ENCODE measurements at places on chromosomes 3 and 15.

GRCh38 chr3:196275126-196275525, 12.4 kb downstream of the PCYT1A start:
- peak; percentile 20 for DNase-seq

DNA sequence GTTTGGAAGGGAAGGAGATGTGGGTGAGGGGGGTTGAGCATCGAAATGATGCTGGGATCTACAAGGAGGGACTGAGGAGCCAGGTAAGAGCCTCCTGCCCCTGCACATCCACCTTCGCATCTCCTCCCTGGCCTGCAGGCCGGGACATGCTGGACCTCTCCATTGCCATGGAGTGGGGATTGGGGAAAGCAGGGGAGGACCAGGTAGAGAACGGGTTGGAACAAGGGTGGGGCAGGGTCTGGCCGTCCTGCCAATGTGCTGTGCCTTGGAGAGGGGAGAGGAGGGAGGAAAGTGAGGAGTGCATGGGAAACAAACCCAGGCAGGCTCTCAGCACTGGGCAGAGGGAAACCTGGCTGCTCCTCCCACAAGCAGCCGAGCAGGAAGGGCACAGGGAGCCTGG, 10.6 kb downstream of the PLA2G4B start:
- DNase-seq: no peak

GRCh38 chr15:49468481-49468839, 45.4 kb downstream of the FGF7 start:
- peak; percentile 49 for DNase-seq

- DNase-seq: peak; percentile 67
Measured at GRCh38 chr15:65824031-65824743, 32.1 kb upstream of the DENND4A start.

DNA sequence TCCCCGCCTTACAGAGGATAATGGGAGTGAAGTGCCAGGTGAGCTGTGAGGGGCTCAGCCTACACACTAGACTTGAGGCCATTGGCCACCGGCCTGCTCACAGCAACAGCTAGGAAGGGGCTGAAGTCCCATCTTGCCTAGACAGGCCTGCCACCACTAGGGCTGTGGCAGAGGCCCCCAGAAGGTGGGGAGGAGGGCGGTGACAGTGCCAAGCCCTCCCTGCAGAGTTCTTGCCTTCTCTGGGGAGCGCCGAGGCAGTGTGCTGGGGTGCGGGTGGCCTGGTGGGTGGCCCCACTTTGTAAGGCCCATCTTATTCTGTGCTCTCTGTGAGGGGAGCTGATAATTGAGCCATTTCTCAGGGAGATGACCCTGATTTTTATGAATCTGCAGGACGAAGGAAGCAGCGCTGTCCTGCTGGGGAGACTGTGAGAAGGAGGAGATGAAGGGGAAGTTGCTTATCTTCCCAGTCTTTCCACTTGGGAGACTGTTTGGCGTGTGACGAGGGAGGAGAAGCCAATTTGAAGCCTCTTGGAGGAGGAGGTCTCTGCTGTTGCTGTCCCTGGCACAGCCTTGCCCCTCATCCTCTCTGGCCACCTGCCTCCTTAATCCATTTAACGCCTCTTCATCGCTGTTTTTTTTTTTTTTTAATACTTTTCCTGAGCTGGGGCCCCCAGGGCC, 104.3 kb downstream of the LINGO1 start:
- DNase-seq: no peak

DNA sequence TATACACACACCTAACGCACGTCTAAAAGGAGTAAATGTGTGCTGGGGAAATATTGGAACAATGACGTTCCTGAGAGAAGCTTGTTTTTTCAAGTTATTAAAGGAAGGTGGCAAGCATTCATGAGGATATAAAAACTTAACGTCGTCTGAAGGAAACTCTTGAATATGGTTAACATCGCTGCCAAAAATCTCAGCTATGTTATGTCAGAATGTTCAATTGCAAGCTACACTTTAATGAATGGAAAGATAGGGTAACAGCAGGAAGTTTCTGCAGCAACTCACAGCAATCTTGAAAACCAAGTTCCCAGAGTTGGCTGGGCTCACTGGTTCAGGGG, 54.3 kb upstream of the MEF2A start:
- peak; percentile 61 for DNase-seq

DNA sequence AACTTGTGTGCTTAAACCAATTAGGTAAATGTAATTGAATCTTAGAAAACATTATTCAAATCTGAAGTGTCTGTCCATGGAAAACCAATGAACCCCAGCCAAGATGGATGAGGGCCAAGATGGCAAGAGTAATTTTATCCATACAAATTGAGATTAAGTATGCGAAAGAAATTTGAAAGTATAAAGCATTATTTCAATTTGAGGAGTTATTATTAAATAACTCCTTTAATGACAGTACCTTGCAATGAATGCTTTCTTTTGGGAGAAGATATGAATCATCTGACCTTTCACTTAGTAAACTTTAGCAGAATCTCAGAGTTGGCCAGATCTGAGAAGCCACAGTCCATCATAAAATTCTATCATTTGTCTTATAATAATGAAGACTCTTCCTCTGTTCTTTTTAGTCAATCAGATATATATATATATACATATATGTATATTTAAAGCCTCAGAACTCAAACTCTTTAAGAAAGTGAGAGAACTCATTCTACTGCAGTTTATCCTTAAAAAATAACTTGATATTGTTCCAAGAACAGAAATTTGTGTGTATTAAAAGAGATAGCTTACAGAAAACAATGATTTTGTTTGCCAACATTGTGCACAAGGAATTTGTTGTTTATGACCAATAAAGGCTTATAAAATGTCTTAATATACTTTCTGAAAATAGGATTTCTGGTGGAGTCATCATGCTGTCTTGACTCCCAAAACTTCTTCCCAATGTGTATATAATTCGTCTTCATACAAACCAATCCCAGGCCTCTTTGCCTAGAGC, 434.8 kb upstream of the THBS1 start:
- DNase-seq: peak; percentile 75

- DNase-seq: no peak
Measured at GRCh38 chr15:70516408-70517193, 246.8 kb downstream of the UACA start.

GRCh38 chr15:29919380-29919881, 97.2 kb upstream of the TJP1 start:
- DNase-seq: no peak

DNA sequence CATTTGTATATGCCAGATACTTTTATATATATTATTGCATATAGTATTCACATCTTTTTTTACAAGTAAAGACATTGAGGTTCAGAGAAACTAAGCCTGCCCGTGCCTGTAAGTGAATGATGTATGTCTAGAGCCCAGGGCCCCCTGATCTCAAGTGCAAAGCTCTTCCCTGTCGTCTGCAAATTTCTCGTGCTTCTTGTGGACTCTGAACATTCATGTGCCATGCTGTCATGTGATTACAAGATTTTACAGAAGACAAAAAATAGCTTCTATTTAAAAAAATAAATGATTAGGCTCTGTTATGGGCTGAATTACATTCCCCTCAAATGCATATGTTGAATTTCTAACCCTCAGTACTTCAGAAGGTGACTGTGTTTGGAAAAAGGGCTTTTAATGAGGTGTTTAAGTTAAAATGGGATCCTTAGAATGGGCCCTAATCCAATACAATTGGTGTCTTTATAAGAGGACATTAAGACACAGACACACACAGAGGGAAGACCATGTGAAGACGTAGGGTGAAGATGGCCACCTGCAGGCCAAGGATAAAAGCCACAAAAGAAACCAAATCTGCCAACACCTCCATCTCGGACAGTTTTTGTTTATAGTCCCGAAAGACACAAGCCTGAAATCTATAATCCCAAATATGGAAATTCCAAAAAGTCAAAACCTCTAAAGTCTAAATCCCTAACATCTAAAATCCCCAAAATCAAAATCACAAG, 3.9 kb upstream of the MASP1 start:
- peak; percentile 45 for DNase-seq

- DNase-seq: no peak
Measured at GRCh38 chr15:86591994-86592735, 512.5 kb downstream of the AGBL1 start.

- DNase-seq: no peak
Measured at GRCh38 chr3:93911206-93911605, 62.5 kb downstream of the PROS1 start.

DNA sequence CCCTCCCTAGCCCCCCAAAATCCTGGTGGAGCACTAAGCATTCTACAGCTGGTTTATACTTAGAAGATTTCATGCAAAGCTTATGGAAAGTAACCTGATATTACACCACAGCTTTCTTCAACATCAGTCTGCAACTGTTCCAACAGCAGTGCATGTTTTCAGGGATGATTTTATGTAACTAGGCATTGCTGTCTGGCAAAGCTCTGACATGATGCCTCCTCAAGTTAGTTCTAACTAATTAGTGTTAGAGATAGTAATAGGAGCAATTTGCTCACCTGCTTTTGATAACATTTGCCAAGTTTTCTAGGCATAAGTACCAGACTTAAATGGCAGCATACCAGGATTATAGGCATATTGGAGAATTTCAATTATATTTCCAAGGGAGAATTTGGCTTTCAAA, 330.3 kb upstream of the SGO1 start:
- DNase-seq: no peak

DNA sequence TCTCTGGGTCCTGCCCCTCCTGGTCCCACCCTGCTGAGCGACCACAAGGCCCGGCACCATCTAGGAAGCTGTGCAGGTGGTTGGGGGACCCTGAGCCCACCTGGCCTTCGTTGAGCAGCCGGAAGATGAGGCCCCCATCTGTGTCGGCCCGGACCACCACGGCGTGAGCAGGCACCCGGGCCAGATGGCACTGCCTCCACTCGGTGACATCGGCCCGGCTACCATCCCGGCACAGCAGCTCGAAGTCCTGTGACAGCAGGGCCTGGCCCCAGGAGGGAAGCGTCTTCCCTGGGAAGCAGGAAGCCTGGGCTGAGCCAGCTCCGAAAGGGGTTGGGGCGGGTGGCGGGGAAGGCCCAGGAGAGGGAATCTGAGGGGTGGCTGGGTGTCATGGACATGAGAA, 12.6 kb downstream of the MELTF start:
- DNase-seq: no peak

GRCh38 chr3:181050738-181051137, 61.2 kb upstream of the DNAJC19 start:
- no peak for DNase-seq

DNA sequence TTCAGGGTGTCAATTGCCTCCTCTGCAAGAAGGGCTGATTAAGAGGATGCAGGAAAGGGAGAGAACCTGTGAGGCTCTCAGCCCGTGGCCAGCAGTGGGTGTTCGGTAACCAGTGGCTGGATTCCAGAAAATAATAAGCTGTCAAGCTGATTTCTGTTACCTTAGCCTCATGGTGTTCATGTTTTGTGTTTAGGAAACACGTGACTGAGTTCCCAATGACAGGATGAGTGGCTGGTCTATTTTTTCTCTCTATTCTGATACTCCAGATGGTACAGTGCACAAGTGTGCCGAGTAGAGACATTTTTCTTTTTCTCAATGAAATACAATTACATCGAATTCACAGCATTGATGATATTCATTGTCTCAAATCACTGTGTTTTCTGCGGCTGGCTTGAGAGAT, 43.6 kb downstream of the EDEM1 start:
- no peak for DNase-seq

DNA sequence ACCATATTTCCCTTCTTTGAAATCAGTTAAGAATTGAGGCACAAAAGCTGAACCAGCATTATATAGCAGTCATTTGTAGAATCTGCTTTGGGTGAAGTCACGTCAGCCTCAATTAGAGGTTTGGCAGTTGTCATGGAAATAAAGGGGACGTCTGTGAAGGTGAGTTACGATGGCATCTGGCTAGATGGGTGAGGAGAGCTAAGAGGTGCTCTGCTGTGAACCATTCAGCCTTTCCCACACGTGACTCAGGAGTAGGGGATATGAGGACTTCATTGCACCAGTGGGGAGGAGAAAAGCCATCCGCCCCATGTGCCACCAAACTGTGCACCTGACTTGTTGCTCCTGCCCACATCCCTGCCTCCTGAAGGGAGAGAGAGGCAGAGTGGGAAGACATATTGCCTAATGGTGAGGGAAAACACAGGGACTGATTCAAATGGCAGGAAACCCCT, 2.8 kb upstream of the C15orf40 start:
- DNase-seq: no peak

DNA sequence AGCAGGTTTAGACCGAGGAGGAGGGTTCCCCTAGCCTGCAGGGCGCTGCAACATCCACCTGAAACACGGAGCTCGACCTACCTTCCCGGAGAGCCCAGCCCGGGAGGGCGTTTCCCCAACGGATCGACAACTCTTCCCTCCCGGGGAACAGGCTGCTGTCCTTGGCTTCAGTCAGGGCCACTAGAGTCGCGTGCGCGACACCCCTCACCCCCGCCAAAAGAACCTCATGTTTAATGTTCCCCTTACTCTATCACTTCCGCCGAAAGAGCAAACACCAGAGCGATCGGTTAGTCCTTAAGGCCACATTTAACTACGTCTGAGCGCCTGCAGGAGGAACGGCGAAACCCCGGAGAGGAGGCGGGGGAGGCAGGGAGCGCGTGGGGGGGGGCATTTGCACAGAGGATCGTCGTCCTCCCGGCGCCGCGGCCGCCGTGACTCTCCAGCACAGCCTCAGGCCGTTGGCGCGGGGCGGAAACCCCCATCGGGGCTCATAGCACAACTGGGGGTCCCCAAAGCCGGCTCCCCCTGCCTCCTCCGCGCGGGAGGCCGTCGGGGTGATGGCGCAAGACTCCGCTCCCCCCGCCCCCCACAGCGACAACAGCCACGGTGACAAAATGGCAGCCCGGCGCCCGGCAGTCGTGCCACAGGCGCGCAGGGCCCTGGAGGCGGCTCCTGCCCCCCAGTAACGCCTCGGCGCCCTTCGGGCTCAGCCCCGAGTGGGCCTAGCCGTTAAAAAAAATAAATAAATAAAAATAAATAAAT, 3.2 kb downstream of the ANP32A start:
- peak; percentile 74 for DNase-seq

DNA sequence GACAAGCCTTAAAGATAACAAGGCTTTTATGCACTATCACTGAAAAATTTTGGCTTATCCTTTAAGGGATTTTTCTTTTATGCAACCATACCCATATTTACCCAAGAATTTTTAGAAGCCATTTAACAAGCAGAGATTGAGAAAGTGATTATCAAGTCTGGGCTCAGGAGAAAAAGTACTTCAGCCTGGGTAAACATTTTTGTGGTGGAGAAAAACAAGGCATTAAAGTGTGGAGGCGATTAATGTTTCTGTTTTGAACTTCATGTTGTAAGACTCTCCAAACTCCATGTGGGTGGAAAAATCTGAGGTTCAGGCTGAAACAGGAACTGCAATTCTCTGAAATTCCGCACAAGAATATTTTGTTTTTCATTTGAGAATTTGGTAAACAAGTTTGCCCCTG, 260.4 kb upstream of the KCNMB2 start:
- peak; percentile 56 for DNase-seq

GRCh38 chr3:102360183-102360860, 74.5 kb upstream of the ZPLD1 start:
- DNase-seq: no peak

GRCh38 chr3:65883613-65884012, 155.1 kb downstream of the MAGI1 start:
- DNase-seq: peak; percentile 51
